ENCODE measurements at places on chromosomes 6 and 20. TPM values are rescaled to one million over a fixed set of nuclear protein-coding genes. Genes with fewer than 3 reads are reported as not detected.

DNA sequence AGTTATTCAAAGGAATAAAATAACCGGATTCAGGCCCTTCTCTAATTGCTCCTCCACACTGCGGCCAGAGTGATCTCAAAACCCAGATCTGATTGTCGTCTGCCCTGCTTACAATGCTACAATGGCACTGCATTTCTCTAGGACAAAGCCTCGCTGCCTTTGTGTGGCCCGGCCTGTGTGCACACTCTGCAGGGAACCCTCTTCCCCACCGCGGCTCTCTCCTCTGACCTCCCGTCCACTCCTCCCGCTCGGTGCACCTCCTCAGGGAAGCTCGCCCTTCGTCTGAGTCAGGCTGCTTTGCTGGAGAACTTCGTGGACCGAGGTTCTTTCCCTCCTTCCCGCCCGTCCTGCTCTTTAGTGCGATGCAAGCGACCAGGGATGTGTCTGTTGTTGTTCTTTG lies 101.6 kb upstream of the SNX9 start:
- DNase-seq = no peak
- H3K27me3 ChIP-seq = no peaks in the 10 kb centered on the region
- no peak overlapping the region for H3K4me3 ChIP-seq
- no peak overlapping the region for H3K27ac ChIP-seq
- peaks cover 13% of the 10 kb centered on the region for H3K4me1 ChIP-seq

The RFX6 gene
- total RNA-seq = not detected

The FGD2 gene
- 6.0 TPM for total RNA-seq

The PNLDC1 gene
- total RNA-seq = 0.33 TPM

GRCh38 chr6:167577891-167578361 lies 248.8 kb upstream of the AFDN start:
- no peak overlapping the region for H3K4me3 ChIP-seq
- no peaks in the 10 kb centered on the region for H3K27me3 ChIP-seq
- peaks cover 5% of the 10 kb centered on the region for H3K4me1 ChIP-seq
- no peaks in the 10 kb centered on the region for H3K36me3 ChIP-seq

The COQ3 gene
- total RNA-seq = 36.2 TPM

The GMPR gene
- 126 TPM for total RNA-seq

GRCh38 chr20:51100617-51101016 lies 77.7 kb upstream of the KCNG1 start:
- peaks cover 62% of the 10 kb centered on the region for H3K27me3 ChIP-seq
- H3K4me1 ChIP-seq = no peaks in the 10 kb centered on the region
- H3K27ac ChIP-seq = no peak overlapping the region

GRCh38 chr6:102812242-102812641 lies 1418.7 kb downstream of the GRIK2 start:
- no peaks in the 10 kb centered on the region for H3K4me1 ChIP-seq
- H3K36me3 ChIP-seq = no peaks in the 10 kb centered on the region
- no peaks in the 10 kb centered on the region for H3K27me3 ChIP-seq
- H3K4me3 ChIP-seq = no peak overlapping the region
- DNase-seq = no peak
- no peak overlapping the region for H3K27ac ChIP-seq

The SYCP2L gene
- 0.33 TPM for total RNA-seq

The PRSS16 gene
- total RNA-seq = 0.49 TPM

DNA sequence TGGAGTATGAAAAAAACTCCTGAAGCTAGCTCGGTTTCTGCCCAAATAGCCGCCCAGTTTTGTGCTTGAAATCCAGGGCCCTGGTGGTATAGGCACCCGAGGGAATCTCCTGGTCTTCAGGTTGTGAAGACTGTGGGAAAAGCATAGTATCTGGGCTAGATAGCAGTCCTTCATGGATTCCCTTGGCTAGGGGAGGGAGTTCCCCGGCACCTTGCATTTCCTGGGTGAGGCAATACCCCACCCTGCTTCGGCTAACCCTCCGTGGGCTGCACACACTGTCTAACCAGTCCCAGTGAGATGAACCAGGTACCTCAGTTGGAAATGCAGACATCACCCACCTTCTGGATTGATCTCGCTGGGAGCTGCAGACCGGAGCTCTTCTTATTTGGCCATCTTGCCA lies 184.5 kb upstream of the SLC35B3 start:
- DNase-seq = no peak
- H3K4me1 ChIP-seq = no peaks in the 10 kb centered on the region
- no peak overlapping the region for H3K27ac ChIP-seq
- no peaks in the 10 kb centered on the region for H3K27me3 ChIP-seq

DNA sequence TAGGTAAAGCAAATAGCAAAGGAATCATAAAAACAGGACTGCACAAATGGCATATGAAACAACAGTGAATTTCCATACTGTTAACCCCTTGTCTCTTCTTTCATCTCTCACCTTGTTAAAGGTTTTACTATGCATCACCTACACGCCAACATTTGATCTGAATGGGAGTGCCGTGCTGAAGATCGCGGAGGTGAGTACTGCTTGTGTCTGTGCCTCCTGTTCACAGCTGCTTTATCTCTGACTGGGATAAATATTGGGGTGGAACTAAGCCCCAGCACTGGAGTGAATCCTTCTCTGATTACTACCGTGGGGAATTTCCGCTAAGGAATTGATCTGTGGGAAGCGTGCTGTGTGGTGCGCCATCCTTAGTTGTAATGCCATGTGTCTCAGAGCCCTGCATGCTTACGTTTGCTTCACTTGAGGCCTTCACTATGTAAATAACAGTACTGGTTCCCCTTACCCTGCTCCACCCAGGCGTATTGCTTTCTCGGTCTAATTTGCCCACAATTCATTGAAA lies 11.4 kb upstream of the PBOV1 start:
- no peaks in the 10 kb centered on the region for H3K36me3 ChIP-seq
- H3K4me1 ChIP-seq = no peaks in the 10 kb centered on the region
- no peak overlapping the region for H3K4me3 ChIP-seq
- H3K27me3 ChIP-seq = no peaks in the 10 kb centered on the region

The RAD21L1 gene
- not detected for total RNA-seq

- H3K27me3 ChIP-seq = no peaks in the 10 kb centered on the region
- H3K36me3 ChIP-seq = no peaks in the 10 kb centered on the region
- H3K4me1 ChIP-seq = no peaks in the 10 kb centered on the region
- H3K27ac ChIP-seq = no peak overlapping the region
Observed at GRCh38 chr6:20340068-20340848, 61.4 kb upstream of the E2F3 start.

DNA sequence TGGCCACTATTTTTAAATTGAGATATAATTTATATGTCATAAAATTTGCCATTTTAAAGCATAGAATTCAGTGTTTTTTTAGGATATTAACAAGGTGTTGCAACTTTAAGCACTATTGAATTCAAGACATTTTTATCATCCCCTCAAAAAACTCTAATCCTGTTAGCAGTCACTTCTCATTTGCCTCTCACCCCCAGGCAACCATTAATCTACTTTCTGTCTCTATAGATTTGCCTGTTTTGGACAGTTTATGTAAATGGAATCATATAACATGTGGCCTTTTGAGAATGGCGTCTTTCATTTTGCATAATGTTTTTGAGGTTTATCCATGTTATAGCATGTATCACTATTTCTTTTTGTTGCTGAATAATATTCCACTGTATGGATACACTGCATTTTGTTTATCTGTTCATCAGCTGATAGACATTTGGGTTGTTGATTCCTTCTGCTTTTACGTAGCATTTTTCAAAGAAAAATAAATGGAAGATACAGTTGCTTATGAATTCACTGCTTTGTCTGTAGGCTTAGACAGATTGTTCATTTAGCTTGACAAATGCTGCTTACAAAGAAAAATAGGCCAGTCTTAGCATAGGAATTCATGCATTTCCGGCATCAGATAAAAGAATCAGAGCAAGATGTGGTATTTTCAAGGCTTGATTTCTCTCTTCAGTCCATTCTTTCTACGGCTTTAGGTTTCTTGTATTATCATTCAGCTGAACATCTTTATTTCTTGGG lies 52.9 kb downstream of the STK4 start:
- H3K36me3 ChIP-seq = peaks cover 3% of the 10 kb centered on the region
- peaks cover 71% of the 10 kb centered on the region for H3K4me1 ChIP-seq
- no peak overlapping the region for H3K4me3 ChIP-seq
- no peak for DNase-seq
- no peaks in the 10 kb centered on the region for H3K27me3 ChIP-seq
- H3K27ac ChIP-seq = no peak overlapping the region

DNA sequence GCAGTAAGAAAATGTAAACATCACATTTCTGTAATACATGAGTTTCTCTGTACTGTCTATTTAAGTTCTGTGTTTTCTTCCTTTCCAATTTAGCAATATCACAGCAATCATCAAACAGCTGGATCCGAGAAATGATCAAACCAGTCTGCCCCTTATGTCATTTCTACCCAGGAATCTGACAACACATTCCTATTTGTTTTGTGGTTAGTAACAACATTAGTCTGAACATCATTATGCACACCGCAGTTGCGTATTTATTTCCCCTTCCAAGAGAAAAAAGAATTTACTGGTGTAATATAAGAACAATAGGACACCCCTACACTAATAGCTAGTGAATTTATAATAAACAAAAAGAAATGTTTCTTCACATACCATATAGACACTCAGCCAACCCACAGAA lies 179.5 kb downstream of the BTBD9 start:
- no peaks in the 10 kb centered on the region for H3K4me1 ChIP-seq
- no peak for DNase-seq
- no peak overlapping the region for H3K4me3 ChIP-seq

GRCh38 chr6:2798586-2799134 lies 33.5 kb downstream of the WRNIP1 start:
- H3K4me3 ChIP-seq = no peak overlapping the region
- H3K36me3 ChIP-seq = no peaks in the 10 kb centered on the region

GRCh38 chr6:152330961-152331360 lies 306.2 kb downstream of the SYNE1 start:
- H3K27me3 ChIP-seq = no peaks in the 10 kb centered on the region
- H3K36me3 ChIP-seq = peaks cover 91% of the 10 kb centered on the region
- H3K4me3 ChIP-seq = no peak overlapping the region
- no peak overlapping the region for H3K27ac ChIP-seq
- H3K4me1 ChIP-seq = no peaks in the 10 kb centered on the region
- no peak for DNase-seq

- H3K4me3 ChIP-seq = no peak overlapping the region
- peak overlapping the region; percentile 66 for H3K27ac ChIP-seq
- H3K4me1 ChIP-seq = peaks cover 26% of the 10 kb centered on the region
- no peaks in the 10 kb centered on the region for H3K27me3 ChIP-seq
- no peaks in the 10 kb centered on the region for H3K36me3 ChIP-seq
Observed at GRCh38 chr20:38170826-38171674, 6.0 kb upstream of the TGM2 start.

- DNase-seq = peak; percentile 54
- H3K36me3 ChIP-seq = no peaks in the 10 kb centered on the region
- H3K27me3 ChIP-seq = no peaks in the 10 kb centered on the region
- peak overlapping the region; percentile 84 for H3K27ac ChIP-seq
Observed at GRCh38 chr6:143223895-143224294, 163.2 kb downstream of the AIG1 start.

GRCh38 chr6:167846997-167847606 lies 20.4 kb downstream of the AFDN start:
- H3K27me3 ChIP-seq = no peaks in the 10 kb centered on the region
- no peak overlapping the region for H3K4me3 ChIP-seq
- no peak overlapping the region for H3K27ac ChIP-seq
- H3K36me3 ChIP-seq = no peaks in the 10 kb centered on the region
- no peak for DNase-seq
- H3K4me1 ChIP-seq = peaks cover 63% of the 10 kb centered on the region

GRCh38 chr6:14224359-14225103 lies 107.0 kb downstream of the CD83 start:
- no peak overlapping the region for H3K4me3 ChIP-seq
- H3K27ac ChIP-seq = no peak overlapping the region
- no peaks in the 10 kb centered on the region for H3K4me1 ChIP-seq
- no peak for DNase-seq
- H3K27me3 ChIP-seq = no peaks in the 10 kb centered on the region

Data from left ventricle myocardium inferior (tissue), 1 donor.